ENCODE measurements at places on chromosomes 12 and 14.

DNA sequence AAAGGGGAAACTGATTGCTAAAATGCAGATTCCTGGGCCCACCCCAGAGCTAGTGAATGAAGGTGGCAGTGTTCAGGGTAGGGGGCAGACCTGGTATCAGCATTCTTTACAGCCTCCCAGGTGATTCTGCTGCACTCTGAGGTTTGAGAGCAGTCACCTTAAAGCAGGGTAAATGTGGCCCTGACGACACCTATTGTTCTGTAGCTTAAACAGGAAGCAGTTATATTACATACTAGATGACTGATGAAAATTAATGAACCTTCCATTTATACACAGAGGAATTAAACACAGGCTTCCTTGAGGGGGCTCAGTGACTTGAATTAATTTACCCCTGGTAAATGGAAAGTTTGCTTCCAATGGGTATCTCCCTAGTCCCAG lies 25.3 kb downstream of the NUAK1 start:
- DNase-seq = no peak

DNA sequence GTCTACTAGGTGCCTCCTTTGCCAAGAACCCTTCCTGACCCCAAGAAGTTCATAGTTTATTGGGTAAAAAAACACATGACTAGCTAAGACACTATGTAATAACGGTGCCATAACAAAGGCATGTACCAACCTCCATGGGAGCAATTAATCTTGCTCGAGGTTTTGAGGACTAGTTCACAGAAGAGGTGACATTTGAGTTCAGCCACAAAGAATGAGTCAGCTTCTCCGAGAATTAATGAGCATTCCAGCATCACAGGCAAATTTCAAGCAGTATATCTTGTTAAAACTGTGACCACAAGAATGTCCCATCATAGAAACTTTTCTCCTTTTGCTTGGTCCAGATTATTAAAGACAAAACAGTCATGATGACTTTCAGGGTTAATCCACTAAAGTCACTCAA lies 113.0 kb upstream of the RAP1B start:
- no peak for DNase-seq

- DNase-seq = no peak
Observed at GRCh38 chr14:50541159-50541567, 8.8 kb upstream of the MAP4K5 start.

GRCh38 chr12:109446-109845 lies 42.9 kb downstream of the IQSEC3 start:
- DNase-seq = no peak

Measured in stimulated activated CD8-positive, alpha-beta memory T cell treated with anti-CD3 and anti-CD28 coated beads, Interleukin-12 subunit alpha, Interleukin-12 subunit beta, amount 100 ng/mL, for 1 hour (primary cell).